ENCODE measurements at places on chromosomes 6 and 20.

DNA sequence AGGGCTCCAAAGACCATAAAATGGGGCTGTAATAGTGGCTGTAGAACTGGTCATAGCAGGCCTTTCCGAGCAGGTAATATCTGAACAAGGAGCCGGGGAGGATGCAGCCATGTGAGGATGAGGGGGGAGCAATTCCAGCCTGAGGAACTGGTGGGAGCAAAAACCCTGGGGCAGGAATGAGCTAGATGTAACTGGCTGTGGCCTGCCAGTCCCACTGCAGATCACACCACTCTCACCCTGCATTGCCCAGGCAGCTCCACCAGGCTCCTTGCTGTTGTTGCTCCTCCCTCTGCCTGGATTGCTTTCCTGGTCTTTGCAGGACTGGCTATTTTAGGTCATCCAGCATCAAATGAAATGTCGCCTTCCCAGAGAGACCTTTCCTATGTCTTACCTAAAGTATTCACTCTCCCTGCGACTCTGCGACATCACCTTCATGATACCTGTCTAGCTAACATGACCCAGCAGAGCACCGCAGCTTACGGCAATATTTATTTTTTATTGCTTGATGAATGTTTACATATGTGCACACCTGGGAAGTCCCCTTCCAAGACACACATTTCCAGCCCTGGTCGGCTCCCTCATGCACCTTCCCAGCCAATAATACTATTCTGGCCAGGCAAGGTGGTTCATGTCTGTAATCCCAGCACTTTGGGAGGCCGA lies 2.4 kb upstream of the ZFP64 start:
- DNase-seq: no peak

DNA sequence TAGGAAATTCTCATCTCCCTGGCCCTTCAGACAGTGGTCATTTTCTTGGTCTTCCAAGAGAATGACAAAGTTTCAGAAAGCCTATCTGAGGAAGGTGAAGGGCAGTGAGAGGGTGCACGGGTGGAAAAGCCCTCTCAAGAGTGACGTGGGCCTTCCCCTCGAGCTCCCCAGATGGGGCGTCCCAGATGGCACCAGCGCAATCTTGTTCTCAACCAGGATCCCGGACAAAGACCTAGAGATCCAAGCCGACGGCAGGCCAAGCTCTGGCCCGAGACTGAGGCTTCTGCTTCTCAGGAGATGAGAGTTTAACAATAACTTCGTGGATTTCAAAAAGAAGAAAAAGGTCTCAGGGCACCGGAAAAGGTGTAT lies 797 bp upstream of the ZNF133 start:
- no peak for DNase-seq

GRCh38 chr6:142984386-142984785 lies 39.4 kb upstream of the HIVEP2 start:
- no peak for DNase-seq

DNA sequence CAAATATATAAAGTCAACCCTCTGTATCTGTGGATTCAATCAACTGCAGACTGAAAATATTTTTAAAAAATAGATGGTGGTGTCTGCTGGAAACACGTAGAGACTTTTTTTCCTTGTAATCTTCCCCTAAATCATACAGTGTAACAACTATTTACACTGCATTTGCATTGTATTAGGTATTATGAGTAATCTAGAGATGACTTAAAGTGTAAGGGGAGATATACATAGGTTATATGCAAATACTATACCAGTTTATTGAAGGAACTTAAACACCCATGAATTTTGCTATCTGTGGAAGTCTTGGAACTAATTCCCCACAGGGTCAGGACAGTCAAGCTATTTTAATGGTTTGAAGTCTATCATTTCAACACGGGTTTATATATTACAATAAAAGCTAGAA lies 10.2 kb downstream of the HDAC2 start:
- DNase-seq: no peak

GRCh38 chr20:9427430-9428291 lies 86.7 kb upstream of the LAMP5 start:
- no peak for DNase-seq

DNA sequence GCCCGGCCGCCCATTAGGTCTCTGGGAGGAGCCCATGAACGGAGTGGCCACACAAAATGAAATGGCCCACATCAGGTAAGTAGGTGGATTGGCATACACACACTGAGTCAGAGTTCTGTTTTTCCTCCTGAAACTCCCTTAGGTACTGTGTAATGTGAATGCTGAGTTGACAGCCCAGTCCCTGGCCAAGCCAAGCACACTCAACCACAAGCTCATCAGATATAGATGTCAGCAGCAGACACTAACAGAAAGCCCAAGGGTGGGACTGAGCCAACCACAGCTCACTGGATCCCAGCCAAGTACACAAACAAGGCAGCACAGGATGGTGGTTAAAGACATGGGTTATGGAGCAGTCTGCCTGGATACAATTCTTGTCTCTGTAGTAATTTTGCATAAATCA lies 403.4 kb downstream of the GJA1 start:
- no peak for DNase-seq

- DNase-seq: no peak
Measured at GRCh38 chr6:86707545-86708120, 229.7 kb upstream of the HTR1E start.

DNA sequence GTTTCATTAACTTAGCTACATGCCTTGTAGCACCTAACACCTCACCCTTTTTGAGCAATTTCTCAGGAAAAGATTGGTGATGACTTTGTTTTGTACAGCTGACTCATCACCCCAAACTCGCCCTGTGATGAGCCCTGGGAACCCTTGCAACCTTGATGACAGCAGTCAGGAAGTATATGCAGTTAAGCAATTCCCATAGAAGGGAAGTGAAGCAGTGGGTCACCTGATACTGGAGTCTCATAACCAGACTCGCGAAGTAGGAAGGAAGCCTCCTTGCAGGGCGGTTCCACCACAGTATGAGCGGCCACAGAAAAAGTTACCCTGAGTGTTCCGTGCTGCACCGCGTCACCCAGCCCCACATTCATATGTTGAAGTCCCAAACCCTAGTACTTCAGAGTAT lies 82.0 kb upstream of the EDN1 start:
- no peak for DNase-seq
